Chondrocyte (in vitro differentiated cells): ENCODE measurements at places on chromosomes 5 and 9.

- no peak for DNase-seq
These were observed 68.3 kb downstream of the SMARCA2 start for GRCh38 chr9:2083479-2083878.

GRCh38 chr5:95715799-95716461, 15.2 kb upstream of the RHOBTB3 start:
- DNase-seq: no peak

DNA sequence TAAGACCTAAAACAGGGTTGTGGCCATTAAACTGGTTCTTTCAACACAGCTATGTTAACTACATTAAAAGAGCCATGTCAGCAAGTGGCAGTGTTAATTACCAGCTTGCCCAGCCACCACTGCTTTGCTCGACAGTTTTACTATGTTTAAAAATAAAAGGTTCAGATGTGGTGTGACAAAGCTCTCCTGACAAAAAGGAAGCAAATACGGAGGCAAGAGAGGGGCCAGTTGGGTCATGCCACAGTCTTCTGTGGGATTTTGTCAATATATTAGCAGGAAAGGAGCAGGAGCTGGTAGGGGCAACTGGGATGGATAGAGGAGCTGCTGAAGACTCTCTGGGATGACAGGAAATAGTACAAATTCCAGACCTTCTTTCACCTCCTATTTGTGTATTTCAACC, 113.5 kb upstream of the PCA3 start:
- no peak for DNase-seq

GRCh38 chr5:143316844-143317631, 86.4 kb downstream of the NR3C1 start:
- DNase-seq: no peak

DNA sequence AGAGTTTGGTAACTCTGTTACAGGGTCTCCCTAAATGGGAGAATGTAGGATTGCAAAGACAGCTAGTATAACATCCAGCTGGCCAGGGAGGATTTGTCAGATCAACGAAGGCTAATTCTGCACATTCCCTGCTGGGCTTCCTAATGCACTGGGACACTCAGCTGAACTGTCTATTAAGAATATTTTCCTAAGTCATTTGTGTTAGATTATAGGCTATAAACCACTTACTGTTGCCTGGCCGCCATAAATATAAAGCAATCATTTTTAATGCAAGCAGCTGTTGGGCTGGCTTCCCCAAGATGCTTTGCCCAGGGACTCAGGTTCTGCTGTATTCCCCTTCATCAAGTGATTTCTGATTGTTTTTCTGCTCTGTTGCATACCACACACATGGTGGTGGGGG, 35.3 kb upstream of the SLIT3 start:
- DNase-seq: no peak

DNA sequence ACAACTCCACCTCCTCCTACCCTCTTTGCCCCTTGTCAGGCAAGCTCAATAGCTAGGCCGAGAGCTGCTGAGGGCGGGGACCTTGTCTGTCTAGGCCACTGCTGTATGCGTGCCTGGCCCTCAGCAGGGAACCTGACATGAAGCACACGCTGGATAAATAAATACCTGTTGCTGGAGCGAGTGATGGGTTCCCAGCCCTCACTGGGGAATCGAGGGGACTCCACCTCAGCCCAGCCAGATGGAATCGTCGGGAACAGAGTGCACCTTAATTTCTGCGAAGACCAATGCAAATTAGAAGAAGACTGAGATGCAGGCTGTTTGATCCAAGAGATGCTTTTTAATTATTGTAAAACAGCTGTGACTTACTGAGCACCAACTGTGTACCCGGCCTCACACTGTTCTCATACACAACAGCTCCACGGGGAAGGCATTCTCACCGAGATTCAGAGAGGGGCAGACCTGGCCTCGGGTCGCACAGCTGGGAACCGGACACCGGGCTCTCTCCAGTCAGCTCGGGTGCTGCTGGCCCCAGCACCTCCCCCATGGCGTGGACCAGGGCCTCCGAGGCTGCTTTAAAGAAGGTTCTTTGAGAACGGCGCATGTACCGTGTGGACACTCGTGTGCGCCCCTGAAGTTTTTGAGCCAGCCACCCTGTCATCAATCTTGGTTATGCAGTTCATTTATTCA, 109.7 kb upstream of the IER5L start:
- peak; percentile 81 for DNase-seq

DNA sequence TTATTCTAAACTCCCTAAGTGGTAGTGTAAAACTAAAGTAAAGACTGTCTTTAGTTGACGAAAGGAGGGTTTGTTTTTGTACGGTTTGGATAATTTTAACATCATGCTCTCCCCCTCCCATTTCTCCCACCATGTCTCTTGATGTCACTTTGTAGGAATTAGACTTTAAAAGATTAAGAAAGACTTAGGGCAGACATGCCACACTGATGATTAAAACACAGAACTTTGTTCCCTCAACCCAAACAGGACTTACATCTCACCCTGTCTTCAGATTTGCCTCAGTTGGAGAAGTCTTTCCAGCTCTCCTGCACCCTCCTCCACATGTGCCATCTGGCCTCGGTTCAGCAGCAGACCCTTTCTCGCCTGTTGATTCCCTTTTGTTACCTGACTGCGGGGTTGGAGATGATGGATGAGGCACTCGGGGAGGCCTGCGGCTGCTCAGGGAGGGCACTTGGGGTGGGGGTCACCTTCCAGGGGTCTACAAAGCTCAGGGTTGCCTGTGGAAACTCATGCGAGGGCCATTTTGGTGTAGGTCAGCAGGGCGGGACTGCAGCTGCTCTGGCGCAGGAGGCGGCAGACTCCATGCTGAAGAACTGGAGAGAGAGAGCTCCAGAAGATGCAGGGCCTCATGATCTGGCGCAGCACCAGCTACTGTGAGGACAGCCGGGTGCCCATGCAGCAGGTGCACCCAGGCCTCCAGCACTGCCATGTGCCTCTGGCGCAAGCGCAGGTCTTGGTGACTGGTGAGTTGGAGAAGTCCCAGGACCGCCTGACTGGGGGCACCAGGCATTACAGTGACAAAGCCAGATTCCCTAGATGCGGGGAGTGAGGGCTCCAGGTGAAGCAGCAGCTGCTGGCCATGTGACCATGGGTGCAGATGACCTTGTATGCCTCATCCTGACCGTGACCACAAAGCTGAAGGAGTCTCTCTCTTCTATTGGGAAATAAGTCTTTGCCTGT, 24.5 kb upstream of the EXOC3 start:
- DNase-seq: peak; percentile 72

- no peak for DNase-seq
These were observed 65.3 kb upstream of the PLPP1 start for GRCh38 chr5:55600086-55600485.

DNA sequence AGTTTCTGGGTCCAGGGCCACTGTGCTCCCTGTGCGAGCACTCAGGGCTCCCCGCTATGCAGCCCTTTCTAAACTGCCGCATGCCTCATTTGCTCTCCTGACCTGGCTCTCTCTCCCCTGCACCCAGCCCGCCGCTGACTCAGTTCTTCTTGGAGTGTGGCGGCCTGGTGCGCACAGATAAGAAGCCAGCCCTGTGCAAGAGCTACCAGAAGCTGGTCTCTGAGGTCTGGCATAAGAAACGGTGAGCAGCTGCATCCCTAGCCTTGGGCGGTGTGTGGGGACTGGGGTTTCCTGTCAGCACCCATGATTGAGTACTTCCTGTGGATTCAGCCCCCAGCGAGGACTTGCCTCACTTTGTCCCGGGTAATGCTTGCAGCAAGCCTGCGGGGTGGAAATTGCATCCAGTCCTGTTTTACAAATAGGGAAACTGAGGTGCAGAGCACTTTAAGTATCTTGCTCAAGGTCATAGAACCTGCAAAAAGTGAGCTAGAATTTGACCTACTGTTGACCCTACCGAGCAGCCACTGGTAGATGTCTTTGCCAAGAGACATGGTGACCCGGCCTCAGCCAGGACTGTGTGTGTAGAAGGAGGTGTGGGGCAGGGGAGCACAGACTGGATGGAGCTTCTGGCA, 27.9 kb downstream of the USP20 start:
- no peak for DNase-seq

GRCh38 chr5:162288647-162289296, 221.2 kb downstream of the GABRG2 start:
- DNase-seq: no peak

GRCh38 chr9:75775166-75775565, 115.3 kb upstream of the PCSK5 start:
- no peak for DNase-seq

- DNase-seq: no peak
These were observed 26.3 kb downstream of the SLC6A3 start for GRCh38 chr5:1418921-1419280.

GRCh38 chr5:133642153-133642722, 29.9 kb upstream of the FSTL4 start:
- no peak for DNase-seq
